ENCODE measurements at places on chromosomes 2 and 18.

DNA sequence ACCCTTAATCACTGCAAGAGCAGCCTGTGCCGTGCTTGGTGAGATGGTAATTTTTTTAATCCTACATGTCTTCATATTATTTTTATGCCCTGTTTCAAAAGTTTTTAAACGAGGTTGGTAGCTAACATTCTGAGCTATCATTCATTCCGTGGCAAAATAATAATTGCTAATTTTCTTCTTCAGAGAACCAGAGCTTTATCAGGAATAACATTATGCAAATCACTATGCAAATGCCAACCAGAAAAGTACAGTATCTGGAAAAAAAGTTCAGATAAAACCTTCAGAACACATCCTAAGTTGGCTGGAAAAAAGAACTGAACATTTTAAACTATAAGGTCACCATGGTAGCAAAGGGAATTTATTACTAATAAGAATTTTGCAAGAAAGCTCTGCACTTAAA is 165.1 kb upstream of the NABP1 start:
- no peak for DNase-seq

- no peak for DNase-seq
These were observed 26.2 kb downstream of the FAM210A start for GRCh38 chr18:13700153-13700552.

GRCh38 chr2:1297372-1298159 is 115.7 kb upstream of the TPO start:
- no peak for DNase-seq

- DNase-seq = peak; percentile 5
These were observed 136.0 kb downstream of the ANKRD44 start for GRCh38 chr2:197174539-197175094.

DNA sequence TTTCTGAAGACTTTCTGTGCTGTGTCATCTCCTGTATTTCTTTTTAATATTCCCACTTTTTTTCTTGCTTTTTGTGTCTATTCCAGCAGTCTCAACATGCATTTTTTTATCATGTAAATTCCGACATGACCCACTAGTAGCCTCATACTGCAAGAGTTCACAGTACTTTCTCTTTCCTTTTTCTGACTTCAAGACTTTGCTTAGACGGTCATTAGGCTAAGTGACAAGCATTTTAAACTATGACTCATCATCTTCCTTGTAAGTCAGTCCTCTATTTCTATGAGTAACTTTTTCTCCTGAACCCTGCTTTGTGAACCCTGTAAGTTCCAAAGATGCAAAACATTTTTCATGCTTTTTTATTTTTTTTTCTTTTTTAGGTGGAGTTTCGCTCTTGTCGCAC is 381.2 kb downstream of the TXNL1 start:
- DNase-seq = no peak

- no peak for DNase-seq
These were observed 377.8 kb downstream of the LNPK start for GRCh38 chr2:175624211-175624761.

- no peak for DNase-seq
These were observed 147.6 kb downstream of the SLC8A1 start for GRCh38 chr2:40304340-40304739.

GRCh38 chr2:228771315-228771714 is 499.8 kb downstream of the PID1 start:
- no peak for DNase-seq

GRCh38 chr2:393711-394696 is 106.1 kb upstream of the ALKAL2 start:
- DNase-seq = peak; percentile 45

- no peak for DNase-seq
These were observed 19.7 kb upstream of the AFF3 start for GRCh38 chr2:100161945-100162620.

GRCh38 chr2:32039447-32040219 is at the start of gene DPY30:
Gene DPY30 (minus strand): TSS chr2:32039805. CDS start chr2:32039456, 349 bp downstream.
- peak; percentile 84 for DNase-seq

GRCh38 chr2:90209806-90210205 is 1518.3 kb downstream of the RPIA start:
- DNase-seq = no peak

- DNase-seq = no peak
These were observed 29.1 kb upstream of the SLC16A14 start for GRCh38 chr2:230097841-230098240.

DNA sequence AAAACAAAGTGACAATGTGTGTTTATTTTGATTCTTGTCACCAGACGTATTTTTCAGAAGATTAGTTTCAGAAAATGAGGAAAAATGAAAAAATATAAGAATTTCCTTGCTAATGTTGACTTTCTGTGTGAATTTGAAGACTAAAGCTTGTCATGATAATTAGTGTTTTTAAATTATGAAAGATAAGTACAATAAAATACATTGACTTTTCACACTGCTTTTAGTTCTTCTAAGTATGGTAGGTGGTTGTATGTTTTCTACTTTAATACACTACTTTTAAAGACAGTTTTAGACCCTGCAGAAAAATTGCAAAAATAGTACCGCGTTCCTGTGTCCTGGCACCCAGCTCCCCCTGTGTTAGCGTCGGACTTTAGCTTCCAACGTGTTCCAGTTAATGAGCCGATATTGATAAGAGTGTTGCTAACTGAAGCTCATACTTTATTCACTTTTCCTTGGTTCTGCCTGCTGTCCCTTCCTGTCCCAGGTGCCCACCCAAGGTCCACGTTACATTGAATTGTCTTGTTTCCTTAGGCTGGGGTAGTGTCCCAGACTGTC is 695 bp downstream of the RBFA start:
- no peak for DNase-seq

DNA sequence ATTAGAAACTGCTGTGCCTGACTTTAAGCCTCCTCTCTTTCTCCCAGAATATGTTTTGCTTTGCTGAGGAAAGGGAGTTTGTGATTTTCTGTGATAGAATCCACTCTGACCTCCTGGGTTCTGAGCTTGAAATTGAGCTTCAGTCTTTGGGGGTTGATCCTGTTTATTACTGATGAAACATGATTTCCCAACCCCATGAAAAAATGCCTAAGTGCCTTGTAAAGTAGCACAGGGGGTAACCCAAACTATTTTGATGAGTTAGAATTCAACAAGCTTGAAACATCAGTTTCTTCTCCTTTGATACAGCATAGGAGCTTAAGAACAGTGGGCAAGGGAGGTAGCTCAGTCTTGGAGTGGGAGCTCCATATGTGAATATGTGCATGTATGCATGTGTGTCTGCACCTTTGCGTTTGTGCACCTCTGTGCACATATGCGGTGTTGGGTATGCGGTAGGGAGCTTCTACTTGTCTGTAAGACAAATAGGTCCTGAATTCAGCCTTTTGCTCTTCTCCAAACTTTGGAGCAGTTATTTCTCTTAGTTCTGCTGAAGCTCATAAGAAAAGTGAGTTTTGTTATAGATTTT is 364.6 kb downstream of the OSR1 start:
- no peak for DNase-seq

- peak; percentile 76 for DNase-seq
These were observed 129.5 kb upstream of the PELI1 start for GRCh38 chr2:64273524-64274398.

GRCh38 chr2:107376909-107377308 is 449.8 kb upstream of the RGPD4 start:
- DNase-seq = peak; percentile 47

DNA sequence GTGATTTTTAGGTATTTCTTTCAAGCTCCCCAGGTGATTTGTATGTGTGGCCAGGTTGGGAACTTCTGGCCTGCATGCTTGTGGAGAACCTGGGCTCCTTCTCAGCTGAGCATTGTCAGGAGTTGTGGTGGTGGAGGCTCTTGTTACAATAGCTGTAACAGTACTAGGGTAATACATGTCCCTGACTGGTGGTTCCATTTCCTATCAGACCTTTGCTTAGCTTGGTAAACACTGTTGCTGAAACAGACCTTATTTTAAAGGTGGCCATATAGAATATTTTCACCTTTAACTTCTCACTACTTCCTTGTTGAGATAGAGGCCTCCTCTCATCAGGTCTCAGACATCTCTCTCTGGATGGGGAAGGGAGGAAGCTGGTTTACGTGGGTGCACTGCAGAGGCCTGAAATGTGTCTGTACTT is 79.2 kb downstream of the SETBP1 start:
- no peak for DNase-seq

- no peak for DNase-seq
These were observed 1.5 kb downstream of the DSEL start for GRCh38 chr18:67514901-67515540.

- DNase-seq = no peak
These were observed 885.3 kb upstream of the CELF4 start for GRCh38 chr18:38450876-38451275.

- DNase-seq = no peak
These were observed 505.4 kb upstream of the DDX18 start for GRCh38 chr2:117308861-117309770.

DNA sequence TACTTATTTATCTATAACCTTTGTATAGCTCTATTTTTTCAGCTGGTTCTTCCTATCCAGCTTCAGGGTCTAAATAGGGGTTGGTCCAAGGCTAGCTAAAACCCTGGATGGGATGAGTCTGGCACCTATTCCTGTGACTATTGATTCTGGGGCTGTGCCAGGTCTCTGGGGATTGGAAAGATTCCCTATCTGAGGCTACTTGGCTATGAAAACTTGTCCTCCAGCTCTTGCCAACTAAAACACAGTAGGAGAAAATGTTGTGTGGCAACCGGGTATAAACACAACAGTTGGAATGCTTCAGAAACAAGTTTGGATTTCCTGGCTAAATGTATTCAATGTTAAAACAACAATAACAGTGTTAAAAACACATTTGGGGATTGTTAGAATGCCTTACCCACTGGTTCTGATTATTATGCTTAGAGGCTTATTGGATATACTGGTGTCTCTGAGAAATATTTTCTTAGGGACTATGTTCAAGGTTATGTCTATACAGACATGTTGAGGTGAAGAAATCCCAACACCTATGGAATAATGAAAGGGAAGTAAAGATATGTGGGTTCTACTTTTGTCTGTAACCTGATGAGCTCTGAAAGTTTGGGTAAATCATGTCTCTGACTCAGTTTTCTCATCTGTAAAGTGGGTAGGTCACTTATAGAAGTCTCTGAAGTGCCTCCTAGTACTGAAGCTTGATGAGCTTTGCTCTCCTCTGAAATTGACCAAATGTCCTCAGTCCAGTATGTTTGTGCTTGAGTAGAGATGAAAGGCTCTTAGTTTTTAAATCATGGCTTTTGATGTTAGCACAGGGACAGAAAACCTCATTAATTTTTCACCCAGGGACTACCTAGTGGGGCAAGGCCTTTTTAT is 460.7 kb downstream of the MTX2 start:
- DNase-seq = peak; percentile 53

DNA sequence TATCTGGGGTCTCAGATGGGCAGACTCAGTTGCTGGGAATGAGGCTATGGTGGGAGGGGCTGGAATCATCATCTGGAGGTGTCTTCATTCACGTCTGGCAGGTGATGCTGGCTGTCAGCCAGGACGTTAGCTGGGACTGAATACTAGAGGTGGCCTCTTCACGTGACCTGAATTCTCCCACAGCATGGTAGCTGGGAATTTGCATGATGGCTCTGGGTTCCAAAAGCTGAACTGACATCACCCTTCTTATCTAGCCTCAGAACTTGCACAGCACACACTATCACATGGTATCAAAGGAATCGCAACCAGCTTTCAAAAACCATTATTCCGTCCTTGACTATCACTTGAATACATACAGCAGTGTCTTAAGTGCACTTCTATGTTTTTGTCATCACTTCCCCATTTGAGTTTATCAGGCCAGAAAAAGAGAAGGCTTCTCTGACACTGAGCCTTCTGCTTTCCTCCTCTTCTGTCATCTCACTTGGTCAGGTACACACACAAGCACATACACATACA is 53.0 kb upstream of the LRP2 start:
- DNase-seq = no peak

GRCh38 chr2:32402091-32402490 is 45.3 kb downstream of the BIRC6 start:
- no peak for DNase-seq

GRCh38 chr18:66635342-66635741 is 31.5 kb upstream of the CDH19 start:
- DNase-seq = no peak

GRCh38 chr2:206296128-206296527 is 21.7 kb downstream of the ZDBF2 start:
- no peak for DNase-seq

DNA sequence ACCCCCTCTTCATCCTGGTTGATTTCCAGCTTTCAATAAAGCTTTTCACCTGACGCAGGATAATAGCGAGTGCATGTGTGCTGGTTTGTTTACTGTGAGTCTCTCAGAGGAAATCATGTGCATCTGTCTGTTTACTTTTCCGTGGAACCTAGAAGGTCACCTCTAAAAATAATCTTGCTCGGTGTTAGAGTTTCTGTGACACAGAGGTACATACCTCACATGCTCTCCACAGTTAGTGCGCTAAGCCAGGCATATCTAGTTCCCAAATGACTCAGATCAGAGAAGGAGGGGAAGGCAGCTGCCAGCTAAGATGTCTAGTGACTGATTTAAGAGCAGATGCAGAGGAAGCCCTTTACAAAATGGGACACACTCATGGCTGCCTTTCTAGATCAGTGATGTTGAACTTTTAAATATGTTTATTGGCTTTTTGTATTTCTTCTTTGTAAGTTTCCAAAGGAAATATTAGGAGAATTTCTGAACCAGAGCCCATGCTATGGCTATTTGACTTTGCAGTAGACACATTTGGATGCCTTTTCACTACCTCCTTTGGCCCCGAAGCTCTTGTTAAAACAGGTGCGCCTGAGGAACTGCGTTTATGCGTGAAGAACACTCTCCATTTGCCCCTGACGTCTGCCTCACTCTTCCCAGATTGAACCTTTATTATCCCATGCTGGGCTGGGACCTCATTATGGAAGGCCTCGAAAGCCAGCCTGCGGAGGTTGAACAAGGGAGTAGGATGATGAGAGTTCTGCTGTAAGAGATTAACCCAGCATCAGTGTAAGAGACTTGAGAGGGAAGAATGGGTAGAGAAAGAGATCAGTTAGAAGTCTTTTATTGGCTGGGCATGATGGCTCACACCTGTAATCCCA is 145.6 kb downstream of the FAM161A start:
- peak; percentile 89 for DNase-seq

DNA sequence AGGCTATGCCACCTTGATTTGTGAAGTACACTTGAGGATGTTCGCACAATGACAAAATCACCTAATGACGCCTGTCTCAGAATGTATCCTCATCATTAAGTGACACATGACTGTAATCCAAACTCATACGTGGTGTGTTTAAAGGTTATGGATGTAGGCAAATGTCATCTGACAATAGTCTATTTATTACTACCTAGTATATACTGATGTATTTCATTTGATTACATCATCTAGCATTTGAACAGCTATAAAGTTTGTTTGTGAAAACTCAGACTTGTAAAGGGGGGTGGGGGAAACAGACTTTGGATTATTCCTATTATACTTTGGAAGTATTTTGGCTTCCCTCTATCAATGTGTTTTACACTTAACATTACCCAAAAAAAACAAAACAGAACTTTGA is 129.9 kb downstream of the TANC1 start:
- peak; percentile 18 for DNase-seq
